ENCODE measurements at places on chromosomes 2 and 18.

- no peak for DNase-seq
Observed at GRCh38 chr2:6206882-6207281, 514.7 kb downstream of the SOX11 start.

GRCh38 chr2:179655627-179656026, 205.8 kb downstream of the ZNF385B start:
- no peak for DNase-seq

DNA sequence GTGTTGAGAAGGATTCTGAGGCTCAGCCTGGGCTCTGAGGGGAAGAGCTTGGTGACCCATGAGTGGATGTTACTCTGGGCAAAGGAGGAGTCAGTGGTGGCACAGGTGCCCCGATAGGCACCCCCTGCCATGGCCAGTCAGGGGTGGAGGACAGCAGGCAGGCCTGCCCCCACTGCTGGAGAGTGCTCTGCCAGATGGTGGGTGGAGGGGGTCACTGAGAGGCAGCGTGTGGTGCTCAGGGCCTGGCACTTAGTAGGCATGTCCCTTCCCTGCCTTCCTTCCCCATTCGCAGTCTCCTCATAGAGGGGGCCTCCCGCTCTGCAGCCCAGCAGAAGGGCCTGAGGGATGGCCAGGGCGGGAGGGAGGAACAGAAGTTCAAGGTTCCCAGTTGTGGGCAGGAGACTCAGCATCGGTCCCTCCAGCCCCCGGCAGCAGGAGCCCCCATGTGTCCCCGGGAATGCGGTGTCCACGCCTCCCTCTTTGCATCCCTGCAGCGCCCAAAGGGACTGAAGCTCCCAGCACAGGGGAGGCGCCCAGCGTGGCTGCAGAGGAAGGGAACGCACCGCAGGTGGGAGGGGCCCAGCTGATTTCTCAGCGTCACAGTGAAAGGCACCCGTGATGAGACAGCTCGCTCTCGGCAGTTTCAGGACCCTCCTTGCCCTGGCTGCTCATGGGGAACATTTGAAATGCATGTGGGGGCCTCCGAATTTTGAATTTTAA, 5.7 kb upstream of the SNED1 start:
- no peak for DNase-seq

DNA sequence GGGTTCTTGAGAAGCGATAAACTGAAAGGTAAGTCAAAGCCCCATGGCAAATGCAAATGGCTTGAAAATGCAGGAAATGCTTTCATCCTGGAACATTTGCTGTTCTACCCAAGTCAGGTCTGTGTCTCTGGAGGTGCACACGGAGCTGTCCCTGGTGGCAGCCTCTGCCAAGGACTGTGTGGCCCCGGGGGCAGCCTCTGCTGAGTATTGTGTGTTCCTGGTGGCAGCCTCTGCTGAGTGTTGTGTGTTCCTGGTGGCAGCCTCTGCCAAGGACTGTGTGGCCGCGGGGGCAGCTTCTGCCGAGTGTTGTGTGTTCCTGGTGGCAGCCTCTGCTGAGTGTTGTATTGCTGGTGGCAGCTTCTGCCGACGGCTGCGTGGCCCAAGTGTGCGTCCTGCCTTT, 135.6 kb upstream of the ALKAL2 start:
- no peak for DNase-seq

DNA sequence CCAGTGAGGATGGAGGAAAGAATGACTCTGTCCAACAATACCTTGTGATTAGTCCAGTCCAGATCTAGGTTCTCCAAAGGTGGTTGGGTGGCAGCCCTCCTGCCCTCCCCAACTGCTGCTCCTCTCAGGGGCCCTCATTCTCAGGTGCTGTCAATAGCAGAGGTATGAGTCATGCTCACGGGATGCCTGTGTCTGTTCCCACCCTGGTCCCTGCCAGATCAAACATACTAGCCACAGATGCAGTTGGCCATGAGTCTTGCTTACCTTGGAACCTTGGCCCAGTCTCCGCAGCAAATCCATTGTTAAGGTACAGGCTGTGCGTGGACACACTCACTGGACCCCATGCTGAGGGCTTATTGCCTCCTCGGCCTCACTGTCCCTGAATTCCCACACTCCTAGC, 24.9 kb upstream of the RPIA start:
- no peak for DNase-seq

DNA sequence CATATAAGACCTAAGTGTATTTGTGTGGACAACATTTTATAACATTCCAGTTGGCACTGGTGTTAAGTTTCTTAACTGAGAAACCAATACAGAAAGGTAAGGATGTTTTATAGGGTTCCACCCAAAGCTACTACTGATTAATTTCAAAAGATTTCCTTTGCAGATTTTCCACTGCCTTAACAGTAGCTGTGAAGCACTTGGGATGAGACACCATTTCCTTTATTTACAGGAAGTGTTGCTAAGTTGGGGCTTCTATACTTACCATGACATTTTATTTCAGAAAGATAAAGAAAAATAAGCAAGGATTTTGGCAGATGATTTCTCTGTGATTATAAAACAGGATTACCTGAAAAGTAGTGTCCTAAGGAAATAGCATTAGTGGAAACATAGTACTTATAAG, 234.3 kb downstream of the CALCRL start:
- no peak for DNase-seq

GRCh38 chr2:129791712-129792111, 187.8 kb upstream of the RAB6C start:
- no peak for DNase-seq

DNA sequence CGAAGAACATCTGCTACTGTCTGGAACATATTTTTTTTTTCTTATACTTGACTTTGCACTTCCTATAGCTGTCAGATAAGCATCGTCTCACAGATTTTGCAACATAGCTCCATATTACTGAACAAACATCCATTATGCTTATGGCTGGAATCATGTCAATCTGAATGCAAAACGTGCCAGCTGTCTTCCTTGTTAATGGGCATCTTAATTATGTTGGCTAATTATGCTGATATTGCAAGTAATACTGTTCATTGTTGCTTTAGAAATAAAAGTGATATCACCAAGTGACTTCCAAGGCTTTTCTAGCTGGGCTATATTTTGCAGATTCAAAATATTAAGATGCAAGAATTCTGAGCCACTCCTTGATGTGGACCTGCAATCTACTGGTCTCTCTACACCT, 176.8 kb downstream of the ARL4C start:
- DNase-seq, result no peak

GRCh38 chr2:42044939-42045338, 2.9 kb upstream of the PKDCC start:
- DNase-seq, result no peak

- DNase-seq, result no peak
Observed at GRCh38 chr2:70744397-70744796, 23.6 kb downstream of the ADD2 start.

GRCh38 chr2:223784221-223784772, 53.1 kb downstream of the AP1S3 start:
- DNase-seq, result no peak

GRCh38 chr2:130724455-130724854, 4.4 kb upstream of the GPR148 start:
- no peak for DNase-seq
